ENCODE measurements at places on chromosomes 2 and 18. TPM values are rescaled to one million over a fixed set of nuclear protein-coding genes. Genes with fewer than 3 reads are reported as not detected.

The CHN1 gene
- total RNA-seq = 16.5 TPM

The KCNIP3 gene
- total RNA-seq = not detected

The TXNDC2 gene
- total RNA-seq = not detected

The KCNJ13 gene
- not detected for total RNA-seq

- DNase-seq = no peak
Observed at GRCh38 chr2:179107737-179108136, 57.8 kb upstream of the CCDC141 start.

- DNase-seq = no peak
Observed at GRCh38 chr2:11949732-11950523, 203.5 kb downstream of the LPIN1 start.

- no peak for DNase-seq
Observed at GRCh38 chr2:116716038-116716437, 1098.5 kb upstream of the DDX18 start.

- no peak for DNase-seq
Observed at GRCh38 chr2:75268112-75268511, 68.8 kb upstream of the TACR1 start.

DNA sequence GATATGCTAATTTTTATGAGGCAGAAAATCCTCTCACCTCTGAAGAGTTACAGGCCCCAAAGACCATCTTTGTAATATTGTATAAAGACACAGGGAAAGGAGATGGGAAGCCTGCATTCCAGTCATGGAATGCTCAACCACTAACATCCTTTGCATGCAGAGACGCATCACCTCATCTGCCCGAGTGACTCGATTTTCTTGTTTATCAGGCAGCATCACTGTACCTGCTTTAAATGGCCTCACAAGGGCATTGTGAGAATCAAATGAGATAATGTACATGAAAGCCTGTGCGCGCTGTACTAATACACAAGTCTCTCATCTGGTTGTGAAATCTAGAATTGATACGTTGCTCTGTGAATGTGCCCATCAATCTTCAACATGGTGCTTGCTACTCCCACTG lies 10.2 kb upstream of the TMEM247 start:
- DNase-seq = no peak

DNA sequence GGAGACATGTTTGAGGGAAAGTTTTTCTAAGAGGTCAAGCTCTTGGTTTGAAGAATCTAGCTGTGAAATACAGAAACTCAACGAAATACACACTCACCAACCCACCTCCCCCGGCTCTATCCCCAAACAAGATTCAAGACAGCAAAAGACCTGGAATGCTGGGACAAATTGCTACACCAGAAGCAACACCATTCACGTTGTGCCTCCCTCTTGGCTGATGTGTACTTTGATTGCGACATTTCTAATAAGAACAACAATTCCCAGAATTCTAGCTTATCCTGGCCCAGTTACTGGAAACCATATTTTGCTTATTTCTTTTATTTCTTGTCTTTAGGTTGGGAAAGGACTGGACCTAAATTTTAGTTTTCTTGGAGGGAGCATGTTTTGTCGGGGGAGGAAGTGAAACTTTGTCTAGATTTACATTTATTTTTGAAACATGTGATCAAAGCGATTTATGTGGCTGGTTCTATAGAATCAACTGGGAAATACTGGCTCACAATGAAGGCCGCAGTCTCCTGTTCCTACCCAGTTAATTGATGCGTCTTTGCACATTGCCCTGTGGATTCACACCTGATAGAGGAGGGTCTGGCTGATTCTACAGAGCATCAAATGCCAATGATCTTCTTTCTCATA lies 29.6 kb upstream of the LPIN1 start:
- DNase-seq = no peak
